ENCODE measurements at places on chromosomes 3 and 15.

DNA sequence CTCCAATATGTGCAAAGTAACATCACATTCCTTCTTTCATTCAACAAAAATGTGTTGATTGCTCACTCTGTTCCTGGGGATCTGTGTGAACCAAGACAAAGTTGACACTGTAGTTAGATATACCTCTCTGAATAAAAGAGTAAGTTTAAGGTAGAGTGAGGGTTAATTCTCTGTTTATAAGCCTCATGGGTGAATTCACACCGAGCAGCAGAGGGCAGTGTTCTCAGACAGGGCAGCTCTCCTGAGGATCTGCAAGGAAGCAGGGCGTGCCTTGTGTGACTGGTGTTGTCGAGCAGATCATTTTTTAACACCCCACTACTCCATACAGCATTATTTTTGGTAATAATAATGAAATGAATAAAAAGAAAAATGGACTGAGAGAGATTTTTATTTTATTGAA lies 34.4 kb downstream of the PAQR9 start:
- DNase-seq = peak; percentile 56

DNA sequence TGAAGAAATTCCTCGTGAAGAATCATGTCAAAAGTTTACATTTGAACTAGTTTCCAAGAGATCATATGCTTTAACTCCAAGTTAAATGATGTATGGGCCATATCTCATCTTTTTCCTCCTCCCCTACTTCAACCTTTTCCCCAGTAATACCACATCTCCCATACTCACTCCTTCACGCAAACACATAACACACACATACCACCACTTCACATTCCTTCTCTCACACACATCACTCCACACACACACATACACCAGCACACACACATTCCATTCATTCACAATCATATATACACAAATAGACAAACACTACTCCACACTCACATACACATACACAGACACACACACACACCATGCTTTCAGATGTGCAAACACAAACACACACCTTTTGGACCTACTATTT lies 769.0 kb upstream of the NR2F2 start:
- no peak for DNase-seq

DNA sequence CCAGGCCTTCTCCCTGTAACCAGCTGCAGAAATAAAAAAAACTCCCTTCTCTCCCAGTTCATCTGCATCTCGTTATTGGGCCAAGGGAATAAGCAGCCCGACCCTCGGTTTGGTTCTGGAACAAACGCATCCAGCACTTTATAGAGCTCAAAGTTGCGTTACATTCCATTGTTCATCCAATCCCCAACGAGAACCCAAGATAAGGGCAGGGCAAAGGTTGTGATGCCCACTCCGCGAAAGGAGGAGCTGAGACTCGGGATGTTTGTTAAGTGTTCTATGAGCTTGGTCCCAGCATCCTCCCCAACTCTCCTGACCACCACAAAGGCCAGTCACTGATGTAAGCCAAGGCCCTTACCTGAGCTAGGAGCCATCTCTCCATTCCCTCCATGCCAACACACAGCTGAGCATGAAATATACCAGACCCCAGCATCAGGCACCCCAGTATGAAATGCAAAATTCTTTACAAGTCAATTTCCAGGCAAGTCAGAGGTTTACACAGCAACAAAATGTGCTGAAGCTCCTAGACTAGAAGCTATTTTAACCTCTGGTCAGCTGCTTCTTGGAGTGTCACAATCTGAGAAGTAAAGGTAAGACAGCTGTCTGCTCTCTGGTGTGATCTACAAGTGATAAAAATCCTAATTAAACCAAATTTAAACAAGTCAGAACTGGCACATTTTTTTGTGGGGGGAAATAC lies 17.9 kb downstream of the CCDC12 start:
- no peak for DNase-seq

- no peak for DNase-seq
Observed at GRCh38 chr15:73156431-73157191, 104.3 kb downstream of the NEO1 start.

GRCh38 chr3:56297281-56297840 lies 170.9 kb downstream of the ERC2 start:
- DNase-seq = no peak
